CD4-positive, alpha-beta T cell treated with Interleukin-15 for 4 hours (primary cell): ENCODE measurements at places on chromosomes 1 and 21.

DNA sequence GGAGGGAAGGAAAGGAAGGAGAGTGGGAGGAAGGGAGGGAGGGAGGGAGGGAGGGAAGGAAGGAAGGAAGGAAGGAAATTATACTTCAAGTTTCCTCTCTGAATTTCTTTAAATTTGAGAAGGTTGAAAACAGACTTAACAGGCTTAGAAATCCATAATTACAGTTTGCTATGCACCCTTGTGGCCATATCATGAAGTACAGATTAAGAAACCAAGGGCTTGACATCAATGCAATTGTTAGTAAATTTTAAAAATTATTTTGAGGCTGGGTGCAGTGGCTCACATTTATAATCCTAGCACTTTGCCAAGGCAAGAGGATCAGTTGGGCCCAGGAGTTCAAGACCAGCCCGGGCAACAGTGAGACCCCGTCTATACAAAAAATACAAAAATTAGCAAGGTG, 14.4 kb downstream of the ANP32E start:
- peak; percentile 33 for DNase-seq

DNA sequence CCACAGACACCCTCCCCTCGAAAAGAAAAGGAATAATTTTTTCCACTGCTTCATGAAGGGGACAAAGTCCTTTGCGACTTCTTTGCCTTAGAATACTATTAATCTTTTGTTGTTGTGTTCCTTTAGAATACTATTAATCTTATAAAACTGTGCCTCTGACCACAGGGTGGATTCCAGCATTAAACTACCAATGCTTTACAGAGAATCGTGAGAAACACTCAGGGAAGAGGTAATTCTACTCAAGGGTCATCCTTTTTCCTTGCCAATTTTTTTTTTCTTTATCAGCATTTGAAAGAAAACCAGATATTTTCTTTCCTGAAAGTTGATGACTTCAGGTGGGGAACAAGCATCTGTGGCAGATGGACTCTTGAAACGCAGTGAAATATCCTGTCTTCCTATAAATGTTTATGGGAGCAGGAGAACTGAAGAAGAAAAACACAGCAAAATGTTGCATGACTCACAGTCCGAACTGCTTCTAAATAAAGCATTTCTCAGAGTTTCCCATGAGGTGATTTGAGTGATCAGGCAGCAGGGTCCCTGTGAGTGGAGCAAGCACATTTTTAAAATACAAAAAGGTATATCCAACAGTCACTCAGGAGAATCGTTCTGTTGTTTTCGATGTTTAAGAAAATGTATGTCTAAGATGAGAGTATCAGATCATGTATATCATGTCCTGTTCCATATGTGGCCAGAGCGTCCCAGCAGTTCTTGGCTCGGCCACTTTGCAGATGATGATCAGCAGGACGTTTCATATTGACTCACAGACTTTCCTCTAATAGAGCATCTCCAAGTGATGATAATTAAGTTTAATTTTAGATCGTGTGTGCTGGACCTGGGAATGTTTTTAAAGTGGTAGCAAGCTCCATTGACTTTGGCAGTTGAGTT, 154.2 kb upstream of the RUNX1 start:
- DNase-seq, result no peak

GRCh38 chr1:240508950-240509349, 103.0 kb downstream of the GREM2 start:
- DNase-seq, result no peak

- DNase-seq, result no peak
These were observed 61.1 kb upstream of the HP1BP3 start for GRCh38 chr1:20848162-20848561.

- no peak for DNase-seq
These were observed 12.8 kb downstream of the TRAPPC10 start for GRCh38 chr21:44024887-44025353.

GRCh38 chr1:243267914-243268653, 12.2 kb downstream of the SDCCAG8 start:
- no peak for DNase-seq

GRCh38 chr1:102434421-102434820, 437.7 kb upstream of the OLFM3 start:
- no peak for DNase-seq

GRCh38 chr1:106173101-106173500, 883.4 kb upstream of the PRMT6 start:
- no peak for DNase-seq

DNA sequence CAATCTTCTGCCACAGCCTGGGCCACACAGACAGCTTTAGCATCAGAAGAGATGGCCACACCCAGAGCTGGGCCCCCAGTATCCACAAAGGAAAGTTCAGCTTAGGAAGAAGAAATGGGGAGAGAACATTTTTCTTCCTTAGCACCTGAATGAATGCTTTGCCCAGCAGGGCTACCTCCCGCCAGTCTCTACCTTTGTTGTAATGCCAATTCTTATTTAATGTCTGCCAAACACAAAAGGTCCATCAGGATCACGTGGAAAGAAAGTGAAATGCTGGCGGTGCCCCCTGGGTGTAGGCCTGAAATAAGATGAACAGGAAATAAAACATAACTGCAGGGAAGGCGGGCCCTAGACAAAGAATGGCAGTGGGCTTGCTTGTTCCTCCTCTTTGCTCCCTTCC, 125.6 kb downstream of the CACNA1E start:
- no peak for DNase-seq

DNA sequence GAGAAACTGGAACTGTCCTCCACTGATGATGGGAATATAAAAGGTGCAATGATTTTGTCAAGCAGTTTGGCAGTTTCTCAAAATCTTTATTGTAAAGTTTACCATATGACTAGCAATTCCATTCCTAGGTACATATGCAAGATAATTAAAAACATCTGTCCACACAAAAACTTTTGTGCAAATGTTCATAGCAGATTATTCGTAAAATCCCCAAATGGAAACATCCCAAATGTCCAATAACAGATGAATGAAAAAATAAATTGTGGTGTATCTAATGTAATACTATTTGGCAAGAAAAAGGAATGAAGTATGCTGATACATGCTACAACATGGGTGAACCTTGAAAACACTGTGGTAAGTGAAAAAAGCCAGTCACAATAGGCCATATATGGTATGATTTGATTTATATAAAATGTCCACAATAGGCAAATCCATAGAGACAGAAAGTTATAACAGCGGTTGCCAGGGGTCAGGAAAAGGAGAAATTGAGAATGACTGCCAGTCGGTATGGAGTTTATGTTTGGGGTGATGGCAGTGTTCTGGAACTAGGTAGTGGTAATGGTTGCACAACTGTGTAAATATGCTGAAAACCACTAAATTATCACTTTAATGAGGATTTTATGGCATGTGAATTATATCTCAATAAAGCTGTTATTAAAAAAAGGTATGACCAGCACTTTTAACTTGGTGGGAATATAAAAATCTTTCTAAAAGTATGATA, 81.7 kb upstream of the BEND5 start:
- no peak for DNase-seq

- DNase-seq, result no peak
These were observed 14.7 kb downstream of the TMEM81 start for GRCh38 chr1:205069371-205070125.

- no peak for DNase-seq
These were observed 20.4 kb downstream of the THAP3 start for GRCh38 chr1:6645018-6645417.

GRCh38 chr1:184802354-184803179, 47.9 kb upstream of the EDEM3 start:
- no peak for DNase-seq

DNA sequence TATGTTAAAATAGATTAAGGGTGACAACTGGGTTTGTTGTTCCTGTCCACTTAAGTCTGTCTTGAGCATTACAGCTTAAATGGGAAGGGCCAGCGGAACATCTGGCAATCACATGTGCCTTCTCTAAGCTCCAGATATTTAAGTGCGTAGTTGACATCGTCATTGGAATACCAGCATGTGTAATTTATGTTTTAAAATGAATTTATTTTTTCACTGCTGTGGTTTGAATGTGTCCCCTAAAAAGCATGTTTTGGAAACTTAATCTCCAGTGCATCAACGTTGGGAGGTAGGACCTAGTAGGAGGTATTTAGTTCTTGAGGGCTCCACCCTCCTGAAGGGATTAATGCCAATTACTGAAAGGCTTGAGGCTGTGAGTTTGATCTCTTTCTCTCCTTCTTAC, 13.4 kb downstream of the ZCCHC17 start:
- DNase-seq, result no peak

- DNase-seq, result no peak
These were observed 369.8 kb downstream of the NPHP4 start for GRCh38 chr1:5622412-5622811.

- no peak for DNase-seq
These were observed 4.9 kb downstream of the HAO2 start for GRCh38 chr1:119373465-119373864.

DNA sequence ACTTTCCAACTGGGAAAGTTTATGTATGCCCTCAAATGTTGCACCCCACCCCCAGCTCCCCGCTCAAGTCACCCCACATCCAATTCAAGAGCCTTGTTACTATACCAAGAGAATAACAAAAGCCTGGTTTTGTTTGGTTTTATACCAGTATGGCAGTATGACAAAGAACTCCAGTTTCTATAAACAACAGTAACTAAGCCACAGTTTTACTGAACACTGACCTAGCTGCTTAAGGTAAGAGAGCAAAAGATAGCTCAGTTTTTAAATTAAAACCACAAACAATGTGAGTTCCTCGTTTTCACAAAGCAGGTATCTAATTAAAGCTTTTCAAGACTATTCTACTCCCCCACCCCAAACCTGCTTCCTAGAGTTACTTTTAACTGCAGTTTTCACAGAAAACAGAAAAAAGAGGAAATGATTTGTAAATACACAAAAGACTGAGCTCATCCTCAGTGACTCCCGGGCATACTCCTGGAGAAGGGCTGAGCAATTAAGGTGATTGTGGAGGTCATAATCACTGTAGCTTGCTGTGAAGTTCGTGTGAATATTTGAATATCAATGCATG, 59.3 kb upstream of the LHX8 start:
- no peak for DNase-seq

GRCh38 chr1:109239409-109240068, 9.8 kb upstream of the CELSR2 start:
- peak; percentile 23 for DNase-seq

- no peak for DNase-seq
These were observed 3.7 kb downstream of the HSD11B1 start for GRCh38 chr1:209708297-209708696.

GRCh38 chr1:88079036-88079435, 605.0 kb upstream of the PKN2 start:
- DNase-seq, result no peak

DNA sequence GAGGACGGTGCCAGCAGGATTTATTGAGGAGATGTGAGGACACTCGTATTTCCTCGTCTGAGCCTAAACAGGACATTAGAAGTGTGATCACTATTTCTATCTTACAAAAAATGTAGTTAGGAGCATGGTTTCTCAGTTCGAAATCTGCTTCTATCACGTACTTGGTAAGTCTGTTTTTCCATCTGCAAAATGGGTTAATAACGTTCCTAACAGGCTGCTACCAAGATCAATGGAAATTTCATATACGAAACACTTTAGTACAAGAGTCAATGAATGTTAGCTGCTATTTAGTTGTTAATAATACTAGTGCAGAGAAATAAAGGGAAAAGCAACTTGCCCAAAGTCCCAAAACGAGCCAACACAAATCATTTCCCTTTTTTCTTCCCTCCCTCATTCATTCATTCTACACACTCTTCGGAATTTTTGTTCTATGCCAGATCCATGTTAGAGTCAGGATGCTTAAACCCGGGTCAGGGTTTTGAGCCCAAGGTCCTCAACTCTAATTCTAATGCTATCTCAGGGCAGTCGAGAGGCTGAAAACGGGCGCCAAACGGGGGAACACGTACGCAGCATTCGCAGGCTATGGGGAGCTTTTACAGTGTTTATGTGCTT, 608 bp downstream of the SNRNP40 start:
- no peak for DNase-seq

DNA sequence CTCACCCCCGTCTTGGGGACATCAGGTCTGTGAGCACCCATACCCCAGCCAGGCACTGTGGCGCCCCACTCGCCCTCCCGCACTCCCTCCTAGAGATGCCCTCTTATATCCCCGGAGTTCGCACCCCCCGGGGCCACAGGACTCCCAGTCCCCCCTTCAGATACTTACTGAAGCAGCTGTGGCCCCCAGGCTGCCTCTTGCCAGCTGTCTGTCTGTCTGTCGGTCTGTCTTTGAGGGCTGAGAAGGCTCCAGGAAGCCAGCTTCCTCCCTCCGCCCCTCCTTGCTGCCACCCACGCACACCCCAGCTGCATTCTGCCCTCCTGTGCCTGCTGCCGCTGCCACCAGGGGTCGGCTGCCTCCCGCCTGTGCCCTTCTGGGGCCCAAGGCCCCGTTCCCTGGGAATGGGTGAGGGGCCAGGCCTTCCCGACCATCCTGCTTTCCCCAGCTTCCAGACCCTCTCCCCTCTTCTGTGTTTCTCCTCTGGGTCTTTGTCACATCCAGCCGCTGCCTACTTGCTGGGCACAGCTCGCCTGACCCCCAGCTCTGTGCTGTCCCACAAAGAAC, at the start of gene PTPN7:
TSS of gene PTPN7 (minus strand) at position 226 of the 564 bp plus-strand sequence. CDS start 1,200 bp downstream, outside the sequence.
- DNase-seq, result peak; percentile 75

DNA sequence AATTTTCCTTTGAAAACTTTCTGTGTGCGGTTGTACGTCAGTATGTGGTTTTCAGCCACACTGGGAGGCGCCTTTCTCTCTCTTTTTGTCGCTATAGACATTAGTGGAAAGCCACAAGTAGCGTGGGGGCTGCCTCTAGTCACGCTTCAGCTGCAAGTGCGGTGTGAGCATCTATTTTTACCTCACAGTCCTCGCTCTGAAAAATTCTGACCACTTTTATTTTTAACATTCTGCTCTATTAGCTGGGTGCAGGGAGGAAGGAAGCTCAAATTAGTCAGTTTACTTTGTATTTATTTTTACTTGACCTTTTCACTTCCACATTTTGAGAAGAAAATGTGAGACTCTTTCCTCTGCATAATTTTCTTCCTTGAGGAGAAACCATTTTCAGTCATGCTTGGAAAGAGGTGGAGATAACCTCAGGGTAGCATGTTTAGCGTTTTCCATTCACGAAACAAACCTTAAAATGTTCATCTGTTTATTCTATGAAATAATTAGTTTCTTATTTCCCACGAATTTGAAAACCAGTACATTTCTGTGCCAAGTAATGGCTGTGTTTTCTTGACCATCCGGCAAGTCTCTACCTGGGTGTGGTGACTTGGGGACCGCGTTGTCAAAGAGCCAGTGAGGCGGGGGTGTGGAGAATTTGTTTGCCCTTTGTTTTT, 35.6 kb downstream of the ADARB1 start:
- no peak for DNase-seq

- DNase-seq, result no peak
These were observed 22.7 kb downstream of the CCN1 start for GRCh38 chr1:85603086-85603880.

- DNase-seq, result no peak
These were observed 53.4 kb upstream of the IFFO2 start for GRCh38 chr1:19009882-19010321.

GRCh38 chr1:167229719-167230385, 9.2 kb downstream of the POU2F1 start:
- DNase-seq, result no peak
